Stimulated activated CD8-positive, alpha-beta memory T cell treated with anti-CD3 and anti-CD28 coated beads, Interleukin-4, amount 100 ng/mL, for 24 hours (primary cell): ENCODE measurements at places on chromosomes 5 and 9.

- DNase-seq: no peak
Measured at GRCh38 chr9:129164246-129164930, 13.7 kb downstream of the IER5L start.

DNA sequence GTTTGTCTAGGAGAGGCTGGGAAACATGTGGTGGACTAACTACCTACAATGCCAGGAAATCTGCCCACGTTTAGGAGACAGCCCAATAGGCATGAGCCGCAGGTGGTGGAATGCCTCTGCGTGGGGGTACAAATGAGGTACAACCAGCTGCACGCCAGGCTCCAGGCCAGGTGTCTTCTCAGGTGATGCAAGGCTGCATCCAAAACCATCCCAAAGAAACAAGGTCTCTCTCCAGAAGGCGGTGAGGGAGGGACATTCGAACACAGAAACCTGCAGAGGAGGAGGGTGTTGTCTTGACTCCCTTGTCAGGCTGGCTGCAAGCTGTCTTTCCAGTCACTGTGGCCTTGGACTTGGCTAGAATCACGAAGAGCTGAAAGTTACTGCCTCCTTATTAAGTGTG is 11.6 kb downstream of the ANKH start:
- no peak for DNase-seq

GRCh38 chr5:54895816-54896341 is 89.5 kb downstream of the ESM1 start:
- DNase-seq: no peak

DNA sequence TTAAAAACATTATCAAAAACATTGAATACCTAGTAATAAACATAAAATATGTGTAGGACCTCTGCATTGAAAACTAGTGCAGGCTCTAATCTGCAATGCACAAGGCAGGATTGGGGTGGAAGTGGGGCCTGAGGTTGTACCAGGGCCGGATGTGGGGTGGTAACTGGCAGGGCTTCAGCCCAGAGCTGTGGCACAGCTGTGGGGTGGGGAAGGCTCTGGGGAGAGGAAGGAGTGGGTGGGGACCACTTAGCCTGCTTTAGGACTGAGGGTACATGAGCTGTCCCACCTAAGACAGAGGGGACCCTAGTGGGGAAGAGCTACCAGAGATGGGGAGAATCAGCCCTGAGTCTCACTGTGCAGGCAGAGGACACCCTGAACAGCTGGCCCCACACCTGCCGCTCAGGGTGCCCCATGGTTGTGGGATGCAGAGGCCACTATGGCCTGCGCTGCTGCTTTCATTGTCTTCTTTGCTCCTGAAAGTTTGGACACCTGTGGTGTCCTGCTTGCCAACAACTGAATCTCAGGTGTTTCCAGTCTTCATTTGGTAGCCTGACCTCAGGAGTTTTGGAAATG is 311.4 kb downstream of the TLE4 start:
- peak; percentile 38 for DNase-seq

GRCh38 chr5:77449981-77450380 is 42.1 kb downstream of the WDR41 start:
- no peak for DNase-seq

DNA sequence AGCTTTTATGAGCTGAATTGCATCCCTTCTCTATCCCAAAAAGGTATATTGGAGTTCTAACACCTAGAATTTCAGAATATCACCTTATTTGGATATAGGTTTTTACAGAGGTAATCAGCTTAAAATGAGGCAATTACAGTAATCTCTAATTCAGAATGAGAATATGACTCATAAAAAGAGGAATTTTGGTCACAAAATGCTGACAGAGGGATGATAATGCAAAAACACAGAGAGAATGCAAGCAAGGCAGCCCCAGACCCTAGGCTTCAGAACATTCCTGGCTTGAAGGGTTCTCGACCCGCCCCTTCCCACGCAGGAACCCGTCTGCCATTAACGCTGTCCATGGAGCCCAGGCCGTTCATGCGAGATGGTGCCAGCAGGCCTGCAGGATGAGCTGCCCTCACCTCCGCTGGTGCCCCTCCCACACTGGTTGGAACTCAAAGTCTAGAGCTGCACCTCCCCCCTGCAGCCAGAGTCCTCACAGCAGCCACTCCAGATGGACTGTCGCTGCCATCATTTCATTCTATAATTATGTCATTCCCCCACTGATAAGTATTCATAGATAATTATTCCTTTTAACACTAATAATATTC is 1173.4 kb upstream of the ACO1 start:
- no peak for DNase-seq

GRCh38 chr5:179298181-179298993 is 46.9 kb downstream of the ADAMTS2 start:
- DNase-seq: no peak

- DNase-seq: no peak
Measured at GRCh38 chr9:7209016-7209715, 451.4 kb downstream of the KDM4C start.

GRCh38 chr9:108133680-108134079 is 644.1 kb upstream of the KLF4 start:
- no peak for DNase-seq

GRCh38 chr9:125659954-125660353 is 47.1 kb downstream of the MAPKAP1 start:
- no peak for DNase-seq

DNA sequence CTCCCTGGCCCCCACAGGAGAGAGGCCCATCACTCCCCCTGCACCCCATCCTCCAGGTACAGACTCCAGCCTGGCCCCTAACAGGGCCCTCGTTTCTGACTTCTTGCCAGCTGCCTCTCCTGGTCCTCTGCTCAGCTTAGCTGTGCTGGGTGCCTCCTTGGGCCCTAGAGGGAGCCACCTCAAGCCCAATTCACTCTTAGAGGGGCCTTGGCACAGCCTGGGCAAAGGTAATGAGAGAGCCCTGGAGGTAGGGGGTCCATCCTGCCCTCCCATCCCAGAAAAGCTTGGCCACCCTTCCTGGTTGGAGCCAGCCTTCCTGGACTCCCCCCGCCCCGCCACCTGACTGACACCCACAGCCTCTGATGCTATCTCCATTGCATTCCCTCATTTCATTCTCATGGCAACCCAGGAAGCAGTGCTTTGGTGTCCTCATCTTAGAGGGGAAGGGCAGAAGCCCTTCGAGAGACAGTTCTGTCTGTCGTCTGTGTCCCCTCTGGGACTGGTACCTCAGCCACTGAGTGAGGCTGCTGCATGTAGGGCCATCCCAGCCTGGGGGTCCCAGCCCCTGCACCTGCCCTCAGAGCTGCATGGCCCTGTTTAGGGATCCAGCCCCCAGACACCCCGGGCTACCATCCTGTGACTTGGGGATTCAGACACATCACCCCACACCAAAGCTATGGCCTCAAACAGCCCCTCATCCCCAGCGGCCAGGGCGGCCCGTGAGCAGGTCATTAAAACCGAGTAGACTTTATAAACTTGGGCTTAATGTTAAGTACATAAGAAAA is 95.5 kb downstream of the BARX1 start:
- DNase-seq: no peak

DNA sequence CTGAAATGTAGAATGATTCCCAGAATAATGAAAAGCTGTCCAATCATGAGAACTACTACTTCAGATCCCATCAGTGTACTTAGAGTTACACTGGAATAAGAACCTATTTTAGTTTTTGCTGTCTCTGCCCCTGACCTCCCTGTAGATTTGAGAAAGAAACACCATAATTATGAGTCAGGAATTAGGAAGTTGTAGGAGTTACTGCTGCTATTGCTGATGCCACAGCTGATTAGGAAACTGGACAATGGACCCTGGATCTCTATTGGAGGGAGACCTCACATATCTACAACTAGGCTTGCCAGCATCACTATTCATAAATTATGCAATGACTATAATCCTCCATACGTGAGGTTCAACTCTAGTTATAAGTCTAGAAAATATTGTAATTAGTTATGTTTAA is 48.8 kb upstream of the EDIL3 start:
- DNase-seq: no peak

- DNase-seq: no peak
Measured at GRCh38 chr9:122221183-122221811, 7.5 kb downstream of the LHX6 start.
